Inflammatory macrophage treated with lipopolysaccharide for 1 hour (primary cell): ENCODE measurements at places on chromosomes 11 and 22.

DNA sequence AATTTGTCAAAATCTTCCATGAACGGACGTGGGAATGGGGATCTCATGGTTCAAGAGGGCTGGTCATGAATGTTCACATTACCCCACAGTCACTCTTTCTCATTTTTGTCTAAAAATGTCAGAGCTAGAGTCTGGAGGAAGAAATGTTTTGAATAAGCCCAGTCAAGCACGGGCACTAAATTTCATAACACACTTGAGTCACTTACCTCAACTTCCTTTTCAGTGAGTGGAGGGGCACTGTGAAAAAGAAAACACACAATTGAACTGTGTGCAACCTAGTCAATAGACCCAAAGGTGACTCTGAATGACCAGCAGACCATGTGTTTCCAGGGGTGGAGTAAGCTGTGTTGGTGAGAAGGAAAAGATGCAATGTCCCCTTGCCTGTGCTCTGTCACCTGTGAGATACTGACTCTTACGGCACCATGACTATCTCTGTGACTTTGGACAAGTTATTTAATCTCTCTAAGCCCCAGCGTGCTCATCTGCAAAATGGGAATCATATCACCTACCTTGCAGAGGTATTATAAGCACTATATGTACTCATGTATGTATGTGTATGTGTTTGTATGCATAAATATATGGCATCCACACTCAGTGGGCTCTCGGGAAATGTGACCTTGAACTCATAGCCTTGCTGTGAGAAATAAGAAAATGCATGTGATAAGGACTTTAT, 38.2 kb upstream of the LYVE1 start:
- peak; percentile 79 for DNase-seq

GRCh38 chr11:32448232-32448631, 12.9 kb upstream of the WT1 start:
- no peak for DNase-seq

DNA sequence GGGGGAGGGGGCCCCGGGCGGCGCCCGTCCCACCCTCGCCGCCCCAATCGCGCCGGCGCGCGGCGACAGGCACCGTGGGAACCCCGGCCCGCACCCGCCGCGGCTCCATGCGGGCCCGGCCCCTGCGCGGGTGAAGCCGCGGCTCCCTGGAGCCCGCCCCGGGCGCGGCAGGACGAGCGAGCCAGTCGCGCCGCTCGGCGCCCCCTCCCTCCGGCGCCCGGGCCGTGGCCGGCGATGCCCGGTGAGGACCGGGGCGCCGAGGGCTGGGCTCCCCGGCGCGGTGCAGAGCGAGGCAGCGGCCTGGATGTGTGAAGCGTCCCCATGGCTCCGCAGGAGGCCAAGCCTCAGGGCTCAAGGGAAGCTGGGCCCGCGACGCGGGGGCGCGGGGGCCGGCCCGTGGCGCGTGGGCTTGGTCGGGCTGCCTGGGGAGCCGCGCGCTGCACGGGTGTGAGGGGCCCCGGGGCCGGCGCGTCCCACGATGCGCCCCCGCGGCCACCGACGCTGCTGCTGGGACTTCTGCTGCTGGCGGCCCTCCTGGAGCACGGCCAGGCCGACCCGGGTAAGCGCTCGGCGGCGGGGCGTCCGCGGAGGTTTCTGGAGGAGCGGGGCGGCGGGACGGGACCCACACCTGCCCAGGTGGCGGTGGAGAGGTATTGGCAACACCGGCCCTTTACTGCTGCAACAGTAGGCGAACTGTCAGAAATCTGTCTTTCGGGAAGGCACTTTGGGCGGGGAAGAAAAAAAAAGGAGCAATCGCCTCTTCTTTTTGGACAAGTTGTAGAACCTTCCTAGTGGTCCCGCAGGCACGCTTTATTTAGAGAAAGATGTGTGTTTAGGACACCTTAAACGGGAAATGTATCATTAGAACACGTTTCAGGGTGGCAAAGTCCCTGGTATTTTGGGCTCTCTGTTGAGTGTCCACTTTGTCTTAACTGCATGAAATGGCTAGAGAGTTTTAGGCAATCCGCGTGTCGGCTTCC, 119.4 kb downstream of the HIPK3 start:
- DNase-seq: no peak

GRCh38 chr11:2752923-2753322, 53.1 kb upstream of the KCNQ1OT1 start:
- no peak for DNase-seq

DNA sequence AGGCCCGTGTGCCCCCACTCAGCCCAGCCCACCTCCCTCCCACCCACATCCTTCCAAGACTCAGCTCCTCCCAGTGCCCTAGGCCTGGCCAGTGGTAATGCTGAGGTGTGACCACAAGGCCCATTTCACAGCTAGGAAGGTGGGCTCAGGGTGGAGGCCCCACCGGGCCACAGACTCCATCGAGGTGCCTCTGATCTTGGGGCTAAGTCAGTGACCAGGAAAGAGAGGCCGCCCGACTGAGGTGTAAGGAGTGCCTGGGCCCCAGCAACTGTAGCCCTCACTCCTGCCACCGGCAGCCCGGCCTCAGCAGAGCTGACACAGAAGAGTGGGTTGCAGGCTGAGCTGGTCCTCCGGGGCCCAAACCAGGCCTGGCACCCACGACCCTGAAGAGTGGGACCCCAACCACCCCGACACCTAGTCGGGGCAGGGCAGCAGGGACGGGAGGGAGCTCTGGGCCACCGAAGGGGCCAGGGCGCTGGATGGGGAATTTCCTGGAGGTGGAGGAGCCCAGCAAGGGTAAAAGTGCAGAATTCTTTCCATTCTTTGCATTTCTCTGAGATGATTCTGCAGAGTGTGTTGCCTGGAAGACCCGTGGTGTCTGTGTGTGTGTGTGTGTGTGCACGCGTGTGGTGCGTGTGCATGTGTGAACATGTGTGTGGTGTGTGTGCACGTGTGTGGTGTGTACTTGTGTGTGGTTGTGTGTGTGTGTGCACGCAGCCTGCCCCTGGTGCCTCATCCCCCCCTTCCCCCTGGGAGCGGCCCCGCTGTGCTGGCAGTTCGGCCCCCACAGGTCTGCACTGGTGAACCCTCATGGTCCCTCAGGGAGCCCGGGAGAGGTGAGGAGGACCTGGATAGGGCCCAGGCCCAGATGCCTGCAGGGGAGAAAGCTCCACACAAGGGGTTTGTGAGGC, 8.3 kb upstream of the PIM3 start:
- DNase-seq: no peak

DNA sequence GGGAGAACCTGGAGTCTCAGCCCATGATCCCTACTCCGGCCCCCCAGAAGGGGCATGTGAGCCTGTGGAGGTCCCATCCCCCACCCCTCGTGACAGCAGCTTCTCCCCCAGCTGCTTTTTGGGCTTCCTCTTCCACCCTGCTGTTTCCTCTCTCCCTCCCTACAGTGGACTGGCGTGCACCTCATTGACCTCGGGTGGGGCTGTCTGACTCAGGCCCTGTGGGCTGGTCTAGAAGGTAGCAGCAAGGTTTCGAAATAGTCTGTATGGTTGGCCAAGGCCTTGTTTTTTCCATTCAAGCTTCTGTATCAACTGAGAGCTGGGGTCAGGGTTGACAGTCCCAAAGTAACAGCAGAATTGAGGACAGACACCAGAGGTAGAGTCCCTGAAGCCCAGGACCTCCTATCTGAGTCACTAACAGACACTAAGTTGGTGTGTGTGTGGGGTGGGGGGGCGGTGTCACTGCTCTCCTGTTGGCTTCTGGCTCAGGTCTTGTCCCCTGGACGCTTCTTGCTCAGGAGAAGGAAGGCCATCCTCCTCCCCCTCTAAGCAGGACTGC, 7.7 kb downstream of the SLC37A2 start:
- peak; percentile 92 for DNase-seq

- DNase-seq: no peak
Observed at GRCh38 chr11:18259259-18259658, 6.8 kb upstream of the SAA1 start.

DNA sequence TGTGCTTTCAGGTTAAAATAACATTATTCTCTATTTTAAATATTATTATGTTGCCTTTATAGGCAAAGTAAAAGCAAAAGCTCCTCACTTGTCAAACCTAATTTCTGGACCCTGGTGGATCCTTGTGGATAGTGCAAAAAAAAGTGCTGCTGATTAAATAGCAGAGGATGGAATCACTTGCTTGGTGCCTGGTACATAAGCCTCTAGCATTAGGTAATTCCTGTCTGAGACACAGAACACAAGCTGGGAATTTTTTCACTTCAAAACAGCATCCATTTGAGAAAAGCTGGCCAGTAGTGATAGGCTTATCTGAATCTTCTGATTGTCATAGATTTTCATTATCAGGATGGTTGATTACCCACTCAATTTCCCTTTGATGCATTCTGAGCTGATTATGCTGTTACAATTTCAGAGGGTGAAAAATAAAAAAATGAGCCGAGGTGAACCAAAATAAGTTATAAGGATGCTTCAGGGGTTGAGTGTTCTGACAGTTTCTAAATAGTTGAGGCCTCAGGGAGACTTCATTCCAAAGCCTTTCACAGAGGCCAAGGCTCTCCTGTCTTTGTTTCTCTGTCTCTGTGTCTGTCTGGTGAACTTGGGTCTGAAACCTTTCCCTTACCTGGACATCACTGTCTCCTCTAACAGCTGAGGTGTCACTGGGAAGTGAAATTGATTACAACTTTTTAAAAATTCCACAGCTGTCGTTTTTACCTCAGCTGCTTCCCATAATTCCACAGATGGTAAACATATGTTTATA, 242.9 kb downstream of the NELL1 start:
- no peak for DNase-seq
